ENCODE measurements at places on chromosomes 3 and 15.
A peak's percentile ranks its signal among the peaks of the same experiment; 100 is the strongest.

DNA sequence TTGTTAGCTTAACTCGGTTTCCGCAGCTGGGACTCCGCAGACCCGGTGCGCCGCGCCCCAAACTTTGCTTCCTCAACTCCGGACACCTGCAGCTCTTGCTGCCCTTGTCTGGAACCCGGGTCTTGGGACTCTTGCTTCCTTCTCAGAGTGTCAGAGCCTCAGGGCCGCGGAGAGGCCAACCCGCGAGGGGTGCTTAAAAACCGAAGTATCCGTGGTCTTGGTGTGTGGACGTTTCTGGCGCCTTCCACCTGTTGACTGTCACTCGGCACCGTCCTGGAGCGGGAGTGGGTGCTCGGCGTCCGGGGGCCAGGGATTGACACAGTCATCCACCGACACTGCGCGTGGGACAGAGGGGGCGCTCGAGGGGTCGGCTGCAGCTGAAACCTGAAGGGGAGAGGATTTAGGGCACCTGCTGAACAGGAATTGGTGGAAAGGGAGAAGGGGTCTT is 386 bp downstream of the SQOR start:
- peak; percentile 70 for DNase-seq

- DNase-seq: no peak
These were observed 131.1 kb upstream of the BFSP2 start for GRCh38 chr3:133268726-133269134.

DNA sequence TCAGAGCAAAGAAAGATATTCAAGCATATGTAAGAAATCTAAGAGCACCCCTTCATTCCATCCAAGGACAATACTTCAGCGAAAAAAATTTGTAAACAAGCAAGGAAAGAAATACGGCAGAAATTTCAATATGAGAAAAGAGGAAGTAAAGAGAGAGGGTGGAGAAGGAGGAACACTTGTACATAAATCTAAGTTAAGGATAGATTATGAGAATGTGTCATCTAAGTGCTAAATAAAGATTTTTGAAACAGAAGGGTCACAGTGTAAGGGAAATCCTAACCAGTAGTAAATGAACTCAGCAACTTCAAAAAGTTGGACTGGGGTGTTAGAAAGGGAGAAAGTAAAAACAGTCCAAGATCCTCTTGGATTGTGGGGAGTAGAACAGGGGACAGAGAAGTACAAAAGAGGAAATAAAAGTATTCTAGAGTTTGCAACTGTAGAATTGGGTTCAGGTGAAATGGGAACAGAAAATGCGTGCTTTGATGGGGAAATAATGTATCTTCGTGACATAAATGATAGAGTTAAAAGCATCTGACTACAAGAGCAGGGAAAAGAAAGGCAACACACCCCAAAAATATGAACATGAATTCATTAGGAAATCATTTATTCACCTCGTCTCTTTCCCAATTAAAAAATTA is 68.5 kb upstream of the ATP13A5 start:
- no peak for DNase-seq

GRCh38 chr3:3015185-3016089 is 94.7 kb downstream of the IL5RA start:
- no peak for DNase-seq

Measured in stimulated activated CD4-positive, alpha-beta T cell treated with anti-CD3 and anti-CD28 coated beads, Interleukin-4, amount 100 ng/mL, for 24 hours (primary cell).